Stimulated activated CD4-positive, alpha-beta T cell treated with anti-CD3 and anti-CD28 coated beads, Interleukin-15, amount 100 ng/mL, for 1 hour (primary cell): ENCODE measurements at places on chromosomes 4 and X.

GRCh38 chr4:30833206-30833605 is 113.0 kb downstream of the PCDH7 start:
- no peak for DNase-seq

DNA sequence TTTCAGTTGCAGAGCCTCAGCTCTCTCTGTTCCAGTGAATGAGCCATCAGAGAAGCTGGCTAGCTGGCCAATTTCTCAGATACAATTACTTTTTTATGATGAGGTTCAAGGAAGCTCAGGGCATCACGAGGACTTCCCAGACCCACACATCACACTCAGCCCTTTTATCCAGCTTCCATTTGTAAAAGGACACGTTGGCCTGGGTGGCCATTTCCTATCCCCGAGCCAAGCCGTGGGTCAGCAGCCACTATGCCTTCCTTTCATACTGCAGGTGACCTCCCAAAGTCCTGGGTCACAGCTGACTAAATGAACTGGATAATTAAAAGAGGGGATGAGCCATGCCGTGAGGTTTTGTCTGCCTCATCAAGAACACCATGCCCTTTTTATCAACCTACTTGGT is 236.9 kb upstream of the PPARGC1A start:
- DNase-seq, result no peak

- DNase-seq, result no peak
Observed at GRCh38 chr4:40755616-40756015, 5.9 kb downstream of the NSUN7 start.

DNA sequence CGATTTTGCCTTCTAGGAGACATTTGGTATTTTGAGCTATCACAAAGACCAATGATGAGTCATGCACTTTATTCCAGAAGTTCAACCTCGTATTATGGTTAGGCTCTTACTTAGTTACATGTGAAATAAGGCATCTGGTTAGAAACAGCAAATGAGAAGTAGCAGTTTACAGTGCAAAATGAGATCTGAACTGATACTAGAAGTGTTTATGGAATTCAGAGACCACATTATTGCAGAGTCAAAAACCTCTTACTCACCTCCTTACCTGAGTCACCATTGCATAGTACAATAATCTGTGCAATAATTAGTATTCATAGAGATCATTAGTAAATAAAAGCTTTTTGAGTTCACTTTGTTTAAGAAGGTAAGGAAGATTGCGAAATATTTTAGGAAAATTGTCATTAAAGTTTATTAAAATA is 38.7 kb downstream of the SEC24B start:
- no peak for DNase-seq

DNA sequence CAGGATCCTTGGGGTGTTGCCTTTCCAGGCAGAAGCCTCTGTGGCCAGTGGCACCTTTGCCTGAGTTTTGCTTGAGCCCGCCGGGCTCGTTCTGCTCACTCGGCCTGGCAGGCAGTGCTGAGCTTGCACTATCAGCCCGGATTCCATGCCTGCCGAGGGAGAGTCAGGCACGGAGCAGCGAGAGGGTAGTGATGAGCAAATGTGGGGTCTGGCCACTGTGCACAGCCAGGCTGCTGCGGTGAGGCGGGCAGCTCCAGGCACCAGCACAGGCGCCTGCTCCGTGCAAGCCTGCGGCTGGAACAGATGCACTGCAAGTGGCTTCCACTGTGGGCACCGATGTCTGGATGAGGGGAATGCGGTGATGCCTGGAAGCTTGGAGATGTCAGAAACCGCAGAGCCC is 619.2 kb downstream of the RAPGEF2 start:
- no peak for DNase-seq

DNA sequence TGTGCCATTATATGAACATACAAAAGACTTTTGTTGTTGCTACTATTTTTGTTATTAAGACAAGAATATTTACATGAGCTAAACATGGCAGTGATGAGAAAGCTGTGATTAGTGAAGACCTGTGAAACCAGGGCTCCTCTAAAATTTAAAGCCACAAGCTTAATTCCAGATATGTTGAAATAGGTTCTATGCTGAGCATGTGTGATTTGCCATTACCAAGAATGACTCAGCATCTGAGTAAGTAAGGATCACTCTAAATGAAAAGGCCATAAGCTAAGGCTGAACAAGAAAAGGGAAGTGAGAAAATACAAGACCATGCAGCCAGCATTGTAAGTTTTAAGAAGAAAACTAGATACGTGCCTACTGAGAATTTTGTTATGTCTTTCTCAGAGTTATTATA is 75.9 kb upstream of the CAMK2D start:
- no peak for DNase-seq

DNA sequence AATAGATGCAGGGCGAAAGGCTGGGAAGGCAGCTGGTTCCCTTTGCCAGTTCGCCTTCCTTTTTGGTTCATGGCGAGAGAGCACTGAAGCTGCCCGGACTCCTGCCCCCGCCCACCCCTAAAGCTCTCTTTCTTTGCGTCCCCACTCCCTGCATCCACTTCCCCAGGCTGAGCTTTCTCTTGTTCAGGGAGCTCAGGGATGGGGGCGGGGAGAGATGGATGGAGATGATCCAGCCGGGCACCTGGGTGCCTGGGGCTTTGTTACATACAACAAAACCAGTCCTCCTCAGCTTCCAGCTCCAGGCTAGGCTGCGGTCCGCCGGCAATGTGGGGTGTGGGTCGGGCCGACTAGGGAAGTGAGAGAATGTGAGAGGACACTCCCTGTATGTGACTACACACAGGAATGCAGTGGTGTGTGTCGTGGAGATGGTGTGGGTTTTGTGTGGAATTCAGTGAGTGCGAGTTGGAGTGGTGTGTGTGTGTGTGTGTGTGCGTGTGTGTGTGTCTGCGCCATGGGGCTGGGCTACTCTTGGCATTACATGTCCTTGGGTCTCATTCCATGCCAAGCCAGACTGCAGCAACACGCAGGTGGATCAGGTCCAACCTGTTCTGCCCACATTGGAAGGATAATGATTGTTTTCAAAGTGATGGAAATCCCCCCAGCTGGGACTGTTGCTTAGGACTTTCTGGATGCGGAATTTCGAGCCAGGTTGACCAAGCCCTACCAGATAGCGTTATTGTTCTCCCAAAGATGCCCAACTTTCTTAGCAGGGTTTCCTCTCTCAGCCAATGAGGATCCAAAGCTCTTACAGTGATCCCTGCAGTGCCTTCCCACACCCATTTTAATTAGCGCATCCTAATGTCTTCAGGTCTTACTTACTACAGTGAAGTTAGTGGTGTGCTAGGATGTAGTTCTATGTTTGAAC is 149.4 kb upstream of the CHRDL1 start:
- DNase-seq, result no peak

DNA sequence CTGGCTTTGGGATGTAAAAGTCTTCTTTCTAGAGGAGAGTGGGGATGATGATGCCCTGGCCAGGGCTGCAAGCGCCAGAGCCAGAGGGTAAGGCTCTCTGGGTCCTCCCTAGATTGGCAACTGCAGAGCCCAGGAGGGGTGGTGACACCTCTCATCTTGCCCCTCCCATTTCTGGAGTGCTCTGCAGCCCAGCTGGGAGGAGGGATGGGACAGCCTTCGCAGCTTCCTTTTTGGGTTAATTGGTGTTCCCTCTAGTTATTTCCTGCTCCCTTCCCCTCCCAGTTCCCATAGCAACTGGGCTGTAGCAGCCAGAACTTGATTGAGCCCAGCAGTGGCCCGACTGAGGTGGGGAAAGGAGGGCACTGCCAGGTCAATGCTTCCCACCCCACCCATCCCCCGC is 19.2 kb downstream of the NALF2 start:
- no peak for DNase-seq
